ENCODE measurements at places on chromosomes 5 and 9.

DNA sequence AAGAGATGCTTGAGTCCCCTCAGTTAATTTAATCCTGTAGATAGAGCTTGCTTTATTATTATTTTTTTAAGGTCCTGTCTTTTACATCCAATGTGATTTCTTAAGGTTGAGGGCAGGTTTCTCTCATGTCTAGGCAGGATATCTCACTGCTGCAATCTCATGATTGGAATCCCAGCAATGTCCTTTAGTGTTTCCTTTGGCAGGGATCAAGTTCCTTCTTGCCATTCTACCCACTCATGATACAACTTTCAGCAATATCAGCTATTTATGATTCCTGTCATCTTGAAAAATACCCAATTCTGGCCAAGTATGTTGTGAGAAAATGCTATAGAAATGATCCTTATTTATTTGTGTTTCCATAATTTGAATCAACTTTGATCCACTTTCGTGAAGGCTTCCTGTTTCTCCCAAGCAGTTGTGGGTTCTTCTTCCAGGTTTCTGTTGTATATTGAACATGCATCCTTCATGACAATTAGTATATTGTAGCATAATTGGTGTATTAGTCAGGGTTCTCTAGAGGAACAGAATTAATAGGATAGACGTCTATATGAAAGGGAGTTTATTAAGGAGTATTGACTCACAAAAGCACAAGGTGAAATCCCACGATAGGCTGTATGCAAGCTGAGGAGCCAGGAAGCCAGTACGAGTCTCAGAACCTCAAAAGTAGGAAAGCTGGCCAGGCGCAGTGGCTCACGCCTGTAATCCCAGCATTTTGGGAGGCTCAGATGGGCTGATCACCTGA is 18.4 kb upstream of the VPS13A start:
- DNase-seq, result no peak

- DNase-seq, result no peak
These were observed 180.1 kb downstream of the CACNA1B start for GRCh38 chr9:138057726-138058125.

- DNase-seq, result no peak
These were observed 184.5 kb downstream of the TRIO start for GRCh38 chr5:14327624-14328023.

DNA sequence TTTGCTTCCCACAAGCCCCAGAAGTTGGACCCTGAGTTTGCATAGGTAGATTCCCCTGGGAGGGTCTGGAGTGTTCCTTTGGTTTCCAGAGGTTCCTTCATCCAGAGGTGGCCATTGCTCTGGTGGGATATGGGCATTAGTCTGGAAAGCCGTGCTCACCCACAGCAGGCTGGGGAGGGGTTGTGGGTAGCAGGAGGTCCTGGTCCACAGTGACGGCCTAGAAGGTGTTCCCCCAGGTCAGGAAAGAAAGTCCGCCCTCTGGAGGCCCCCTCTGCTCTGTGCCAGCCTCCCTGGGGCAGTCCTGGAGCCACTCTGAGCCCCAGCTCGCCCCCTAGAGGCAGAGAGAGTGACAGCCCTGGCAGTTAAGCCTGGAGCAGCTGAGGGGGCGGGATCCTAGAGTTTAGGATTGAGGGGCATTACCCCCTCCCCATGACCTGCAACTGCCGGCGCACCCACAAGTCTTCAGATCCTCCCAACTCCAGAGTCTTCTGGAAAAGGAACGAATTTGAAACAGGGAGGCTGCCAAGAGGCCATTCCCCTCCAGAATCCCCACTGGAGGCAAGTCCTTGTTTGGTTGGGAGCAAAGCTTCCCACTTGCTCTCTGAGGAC is 36.8 kb downstream of the NDST1 start:
- DNase-seq, result no peak

- no peak for DNase-seq
These were observed 7.2 kb downstream of the SLC2A6 start for GRCh38 chr9:133471551-133472276.

- no peak for DNase-seq
These were observed 215.0 kb downstream of the SEMA6A start for GRCh38 chr5:116359592-116359991.

Data from DMS79 (cell line).